Mesenteric fat pad (tissue), 1 donor: ENCODE measurements at places on chromosomes 16 and 17.

GRCh38 chr16:57950382-57950781, 20.5 kb downstream of the CNGB1 start:
- DNase-seq: no peak

DNA sequence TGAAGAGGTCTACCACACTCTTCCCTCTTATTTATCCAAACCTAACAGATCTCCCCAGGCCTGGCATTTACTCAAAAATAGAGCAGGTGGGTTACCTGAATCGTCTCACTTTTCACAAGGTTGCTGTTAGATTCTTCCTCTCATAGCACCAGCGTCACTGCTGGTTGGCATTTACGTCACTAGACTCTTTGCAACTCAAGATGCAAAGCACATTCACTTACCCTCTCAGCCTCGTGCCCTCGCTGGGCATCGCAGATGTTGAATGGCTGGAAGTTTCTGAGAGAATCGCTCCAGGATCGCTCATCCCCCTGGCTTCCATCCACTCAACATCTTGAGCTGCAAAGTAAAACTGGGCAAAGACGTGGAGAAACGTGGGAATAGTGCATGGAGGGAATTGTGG, 21.9 kb downstream of the GSG1L start:
- no peak for DNase-seq

DNA sequence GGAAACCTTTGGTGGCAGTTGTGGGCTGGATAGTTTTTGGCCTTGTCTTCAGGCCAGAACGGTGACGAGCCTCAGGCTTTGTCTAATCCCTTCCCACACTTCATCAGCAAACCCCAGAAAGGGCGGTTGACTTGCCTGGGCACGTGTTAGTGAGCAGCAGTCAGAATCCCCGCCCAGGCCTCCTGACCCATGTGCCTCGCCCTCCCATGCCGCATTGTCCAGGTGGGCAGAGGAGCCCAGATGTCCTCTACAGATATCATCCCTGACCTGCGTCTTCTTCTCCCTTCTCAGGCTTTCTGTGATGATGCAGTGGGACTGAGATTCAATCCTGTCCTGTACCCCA, 82.5 kb downstream of the OR1D5 start:
- DNase-seq: no peak

DNA sequence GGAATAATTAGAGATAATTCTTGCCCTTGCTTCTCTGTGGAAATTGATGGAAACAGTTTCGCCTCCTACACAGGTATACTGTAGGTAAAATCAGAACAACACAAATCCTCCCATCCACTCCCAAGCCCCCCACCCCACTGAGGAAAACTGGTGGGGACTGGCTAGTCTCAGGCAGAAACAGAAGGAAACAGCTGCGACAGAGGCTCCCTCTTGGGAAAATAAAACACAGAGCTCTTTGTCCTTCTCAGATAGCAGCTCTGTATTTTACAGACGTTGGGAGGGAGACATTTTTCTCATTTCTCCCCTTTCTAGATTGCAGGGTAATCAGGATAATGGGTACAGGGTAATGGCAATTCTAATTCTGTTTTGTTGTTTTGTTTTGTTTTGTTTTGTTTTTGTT, 1.1 kb downstream of the SLFN13 start:
- no peak for DNase-seq

- no peak for DNase-seq
Measured at GRCh38 chr17:63029541-63029940, 63.5 kb downstream of the TANC2 start.

GRCh38 chr17:80477647-80478478, 1.5 kb upstream of the NPTX1 start:
- DNase-seq: no peak

- DNase-seq: no peak
Measured at GRCh38 chr17:65966072-65966695, 225.7 kb downstream of the CEP112 start.

- no peak for DNase-seq
Measured at GRCh38 chr16:66353055-66353454, 13.4 kb upstream of the CDH5 start.

DNA sequence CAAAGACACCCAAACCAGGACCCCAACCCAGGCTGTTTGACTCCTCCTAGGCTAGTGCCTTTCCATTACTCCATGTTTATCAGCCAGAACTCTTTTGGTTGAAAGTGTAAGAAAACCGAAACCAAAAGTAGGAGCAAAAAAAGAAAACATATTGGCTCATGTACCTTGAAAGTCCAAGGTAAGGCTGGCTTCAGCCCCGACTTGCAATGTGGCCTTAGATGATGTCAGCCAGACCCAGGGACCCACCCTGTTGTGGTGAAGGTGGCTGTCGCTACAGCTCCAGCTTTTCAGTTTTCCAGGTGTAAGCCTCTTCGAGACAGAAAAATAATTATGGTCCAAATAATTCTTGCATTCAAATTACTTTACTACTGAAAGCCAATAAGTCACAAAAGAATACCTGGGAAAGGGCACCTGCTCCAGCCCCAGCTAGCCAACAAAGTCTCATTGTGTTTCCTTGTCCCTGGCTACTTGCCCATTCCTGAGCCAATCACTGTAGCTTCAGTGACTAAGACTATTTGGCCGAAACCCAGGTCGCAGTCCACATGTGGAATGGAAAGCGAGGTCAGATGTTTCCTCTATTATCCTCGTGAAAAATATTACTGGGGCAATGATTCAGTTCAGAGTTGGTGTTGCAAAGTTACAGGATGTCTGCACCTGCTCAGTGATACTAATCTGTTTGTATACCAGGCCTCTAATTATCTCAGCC, 20.7 kb downstream of the DNAH9 start:
- no peak for DNase-seq

GRCh38 chr16:4317532-4318450, 1.9 kb downstream of the GLIS2 start:
- DNase-seq: no peak
